ENCODE measurements at places on chromosomes 2 and 18.

- no peak for DNase-seq
Observed at GRCh38 chr2:190856985-190857384, 23.6 kb upstream of the GLS start.

GRCh38 chr18:35642802-35643201 lies 61.3 kb downstream of the GALNT1 start:
- no peak for DNase-seq

- no peak for DNase-seq
Observed at GRCh38 chr18:71760541-71760940, 783.6 kb downstream of the CBLN2 start.

GRCh38 chr18:70197026-70197425 lies 8.5 kb downstream of the RTTN start:
- no peak for DNase-seq

DNA sequence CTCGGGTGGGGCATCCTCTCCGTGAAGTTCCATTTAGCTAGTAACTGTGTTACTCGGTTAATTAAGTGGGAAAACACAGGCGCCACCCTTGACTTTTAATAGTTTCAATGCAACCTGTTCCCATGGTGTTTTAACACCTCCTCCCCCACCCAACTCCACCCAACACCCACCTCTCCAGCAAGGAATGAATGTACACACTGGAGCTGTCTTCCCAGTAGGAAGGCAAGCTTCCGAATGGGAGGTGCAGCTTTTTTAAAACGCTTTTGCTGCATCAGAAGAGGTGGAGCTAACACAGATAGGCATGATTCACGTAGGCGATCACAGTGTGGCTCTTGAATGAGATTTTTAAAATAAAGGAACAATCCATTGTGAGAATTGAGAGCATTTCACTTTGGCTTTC lies 73.8 kb upstream of the AGAP1 start:
- DNase-seq, result no peak

GRCh38 chr2:112710956-112711750 lies 9.7 kb upstream of the NT5DC4 start:
- DNase-seq, result no peak

DNA sequence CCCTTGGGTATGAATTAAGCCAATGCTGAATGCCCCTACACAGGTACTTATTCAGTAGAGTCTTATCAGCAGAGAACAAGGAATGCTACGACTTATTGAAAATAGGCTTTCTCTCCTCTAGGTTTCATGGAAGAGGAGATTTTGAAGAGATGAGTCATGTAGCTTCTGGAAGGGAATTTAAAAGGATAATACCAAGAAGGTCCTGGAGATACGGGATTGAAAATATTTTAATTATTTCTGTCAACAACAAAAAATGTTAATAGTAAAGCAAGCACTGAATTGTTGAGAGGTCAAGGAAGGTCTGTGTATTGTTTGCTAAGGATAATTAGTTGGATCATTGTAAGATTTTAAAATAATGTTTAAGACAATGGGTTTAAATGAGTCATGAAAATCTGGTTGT lies 293.0 kb upstream of the SPHKAP start:
- DNase-seq, result no peak

DNA sequence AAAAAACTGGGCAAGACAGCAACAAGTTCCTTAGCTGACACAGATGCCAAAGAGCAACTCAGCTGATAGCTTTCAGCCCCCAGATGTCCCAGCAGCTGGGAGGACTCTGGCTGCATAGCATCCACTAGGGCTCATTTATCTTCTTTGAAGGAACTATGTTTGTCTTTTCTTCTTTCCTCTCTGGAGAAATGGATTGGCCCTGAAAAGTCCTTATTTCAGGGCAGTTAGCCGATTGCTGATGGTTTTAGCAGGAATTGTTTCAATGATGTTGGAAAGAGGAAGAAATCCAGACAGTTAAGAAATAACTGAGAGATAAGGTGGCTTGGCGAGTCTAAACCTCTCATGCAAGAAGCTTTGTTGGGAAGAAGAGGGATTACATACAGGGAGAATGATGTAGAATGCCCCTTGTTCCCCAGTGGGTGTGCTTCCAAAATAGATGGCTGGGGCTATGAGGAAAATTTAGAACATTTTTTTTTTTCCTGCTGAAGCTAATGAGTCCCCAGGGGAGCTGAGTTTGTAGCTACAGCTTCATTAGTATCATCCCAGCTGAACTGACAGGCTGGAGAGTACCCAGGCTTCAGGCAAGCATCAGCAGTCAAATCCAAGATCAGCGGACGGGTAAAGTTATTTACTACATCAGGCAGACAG lies 33.6 kb upstream of the SERPINE2 start:
- no peak for DNase-seq

DNA sequence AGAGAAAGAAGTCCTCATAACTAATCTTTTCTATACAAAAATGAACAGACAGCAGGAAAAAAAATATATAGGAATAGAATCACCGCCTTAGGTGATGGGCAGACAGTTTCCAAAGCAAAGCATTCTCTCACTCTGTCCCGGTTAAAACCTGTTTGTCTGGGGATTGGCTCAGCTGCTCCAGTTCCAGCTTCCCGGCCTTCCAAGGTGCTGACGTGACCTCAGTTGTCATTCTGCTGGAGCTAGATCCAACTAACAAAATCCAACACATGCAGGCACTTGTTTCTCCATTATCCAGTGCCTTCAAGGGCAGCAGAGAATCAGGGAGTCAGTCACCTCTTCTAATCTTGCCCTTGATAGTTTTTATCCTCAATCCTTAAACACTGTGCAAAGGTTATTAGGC lies 52.8 kb downstream of the IKZF2 start:
- no peak for DNase-seq

GRCh38 chr2:3288470-3289170 lies 89.0 kb downstream of the EIPR1 start:
- no peak for DNase-seq

DNA sequence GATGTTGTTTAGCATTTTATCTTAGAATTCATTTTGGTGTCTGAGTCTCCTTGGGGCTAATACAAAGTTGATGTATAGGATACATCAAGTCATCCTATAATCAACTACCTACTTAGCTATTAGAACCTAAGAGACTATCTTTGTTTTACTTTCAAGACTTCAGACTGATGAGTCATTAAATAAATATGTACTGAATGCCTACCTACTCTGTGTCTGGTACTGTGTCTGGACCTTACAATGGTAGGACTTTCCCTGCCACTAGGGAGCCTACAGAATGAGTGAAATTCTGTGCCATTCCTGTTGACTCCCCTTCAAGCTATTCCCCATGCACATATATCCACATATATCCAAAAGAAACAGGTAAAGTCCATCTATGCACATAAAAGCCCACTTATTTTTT lies 114.5 kb downstream of the ERBB4 start:
- no peak for DNase-seq

- no peak for DNase-seq
Observed at GRCh38 chr2:240986787-240987411, 11.5 kb upstream of the SNED1 start.

- DNase-seq, result no peak
Observed at GRCh38 chr18:518081-518480, 17.6 kb upstream of the COLEC12 start.

DNA sequence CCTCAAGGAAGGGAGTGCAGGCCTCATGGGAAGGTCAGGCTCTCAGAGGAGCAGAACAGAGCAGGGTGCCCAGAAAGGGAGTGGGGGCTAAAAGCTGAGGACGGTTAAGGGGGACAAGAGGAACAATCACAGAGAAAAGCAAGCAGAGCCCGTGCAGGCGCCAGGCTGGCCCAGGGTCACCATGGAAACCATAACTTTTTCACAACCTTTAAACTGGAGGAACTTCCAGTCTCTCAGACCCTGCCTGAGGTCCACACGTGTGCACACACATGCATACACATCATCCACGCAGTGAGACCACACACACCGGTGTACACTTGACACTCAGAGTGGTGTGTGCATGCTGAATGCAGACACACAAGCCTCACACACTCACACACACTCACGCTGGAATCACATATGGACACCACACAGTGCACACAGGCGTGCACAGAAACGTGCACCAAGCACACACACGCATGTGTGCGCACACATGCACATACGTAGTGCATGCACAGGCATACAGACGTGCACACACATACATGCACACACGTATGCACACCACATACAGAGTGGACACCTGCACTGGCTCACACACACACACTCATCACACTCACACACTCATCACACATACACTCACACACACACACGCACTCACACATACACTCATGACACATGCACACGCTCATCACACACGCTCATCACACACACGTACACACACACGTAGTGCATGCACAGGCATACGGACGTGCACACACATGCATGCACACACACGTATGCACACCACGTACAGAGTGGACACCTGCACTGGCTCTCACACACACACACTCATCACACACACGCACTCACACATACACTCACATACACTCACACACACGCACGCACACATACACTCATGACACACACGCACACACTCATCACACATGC lies 37.2 kb upstream of the SNED1 start:
- no peak for DNase-seq

DNA sequence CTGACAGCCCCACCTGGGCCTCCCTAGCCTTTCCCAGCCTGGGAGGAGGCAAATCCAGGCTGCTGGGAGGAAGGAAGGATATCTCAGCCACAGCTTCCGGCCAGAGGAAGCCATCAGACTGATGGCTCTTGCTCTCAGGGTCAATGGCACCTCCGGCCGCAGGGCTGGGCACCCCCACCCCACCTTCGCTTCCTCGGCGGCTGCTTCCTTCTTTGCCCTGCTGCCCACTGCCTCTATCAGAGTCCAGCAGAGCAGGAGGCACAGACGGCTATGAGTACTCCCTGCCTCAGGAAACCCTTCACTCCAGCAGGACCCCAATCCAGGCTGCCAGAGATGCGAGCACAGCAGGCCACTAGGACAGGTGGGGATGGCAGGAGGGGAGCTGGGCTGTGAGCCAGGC lies 3.3 kb downstream of the SEMA4C start:
- no peak for DNase-seq

- DNase-seq, result no peak
Observed at GRCh38 chr18:32742579-32742978, 30.2 kb downstream of the KLHL14 start.

Data from SIG-M5 (cell line).